ENCODE measurements at places on chromosomes 1 and 21.

GRCh38 chr1:184287001-184287400 lies 99.8 kb upstream of the C1orf21 start:
- no peak for DNase-seq

GRCh38 chr1:151060007-151060656 lies at the start of gene MLLT11:
Gene MLLT11 (plus strand): TSS chr1:151060397. CDS start chr1:151067225, 6,828 bp downstream.
- DNase-seq: peak; percentile 71

DNA sequence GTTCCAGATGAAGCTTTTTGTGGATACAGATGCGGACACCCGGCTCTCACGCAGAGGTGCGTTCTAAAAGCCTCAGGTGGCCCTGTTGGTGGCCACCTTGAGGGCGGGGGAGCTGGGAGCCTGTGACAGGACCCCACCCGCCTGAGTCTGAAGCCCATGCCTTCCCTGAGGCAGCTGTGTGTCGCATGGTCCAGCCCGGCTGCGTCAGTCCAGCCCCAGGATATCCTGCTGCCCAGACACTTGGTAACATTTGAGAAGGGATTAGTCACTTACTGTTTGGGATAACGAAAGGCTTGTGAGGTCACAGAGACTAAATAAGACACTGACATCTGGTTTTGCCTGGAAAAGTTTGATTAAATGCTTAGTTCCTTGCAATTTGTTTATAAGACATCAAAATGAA lies 68.9 kb downstream of the UCK2 start:
- no peak for DNase-seq

GRCh38 chr1:181516706-181517105 lies 33.4 kb downstream of the CACNA1E start:
- DNase-seq: no peak

DNA sequence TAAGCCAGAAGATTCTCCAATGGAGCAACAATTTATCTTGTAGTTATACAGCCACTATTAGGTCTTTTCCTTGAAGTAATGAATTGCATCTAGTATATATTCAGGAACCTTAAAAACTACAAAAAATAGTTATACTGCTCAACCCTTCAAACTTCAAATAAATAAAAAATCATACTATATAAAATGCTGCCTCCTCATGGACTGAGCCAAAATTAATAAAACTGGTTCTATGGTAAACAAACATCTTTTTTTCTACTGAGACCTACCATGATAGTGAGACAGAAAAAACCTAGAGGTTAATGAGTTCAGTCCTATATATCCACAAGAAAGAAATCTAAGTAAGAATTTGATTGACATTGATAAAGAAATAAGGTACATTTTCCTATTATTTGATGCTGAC lies 67.7 kb downstream of the GPATCH2 start:
- DNase-seq: no peak

DNA sequence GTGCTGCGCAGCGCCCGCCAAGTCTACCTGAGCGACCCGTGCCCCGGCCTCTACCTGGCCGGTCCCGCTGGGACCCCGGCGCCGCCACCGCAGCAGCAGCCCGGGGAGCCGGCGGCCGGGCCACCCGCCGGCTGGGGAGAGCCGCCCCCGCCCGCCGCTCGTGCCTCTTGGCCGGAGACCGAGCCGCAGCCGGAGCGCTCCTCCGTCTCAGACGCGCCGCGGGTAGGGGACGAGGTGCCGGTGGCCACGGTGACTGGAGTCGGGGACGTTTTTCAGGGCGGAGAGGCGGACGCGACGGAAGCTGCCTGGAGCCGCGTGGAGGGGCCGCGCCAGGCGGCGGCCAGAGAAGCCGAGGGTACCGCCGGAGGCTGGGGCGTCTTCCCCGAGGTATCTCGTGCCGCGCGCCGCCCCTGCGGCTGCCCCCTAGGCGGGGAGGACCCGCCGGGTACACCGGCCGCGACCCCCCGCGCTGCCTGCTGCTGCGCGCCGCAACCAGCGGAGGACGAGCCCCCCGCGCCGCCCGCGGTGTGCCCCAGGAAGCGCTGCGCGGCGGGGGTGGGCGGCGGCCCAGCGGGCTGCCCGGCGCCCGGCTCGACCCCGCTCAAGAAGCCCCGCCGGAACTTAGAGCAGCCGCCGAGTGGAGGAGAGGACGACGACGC lies 646 bp downstream of the IER5 start:
- no peak for DNase-seq

DNA sequence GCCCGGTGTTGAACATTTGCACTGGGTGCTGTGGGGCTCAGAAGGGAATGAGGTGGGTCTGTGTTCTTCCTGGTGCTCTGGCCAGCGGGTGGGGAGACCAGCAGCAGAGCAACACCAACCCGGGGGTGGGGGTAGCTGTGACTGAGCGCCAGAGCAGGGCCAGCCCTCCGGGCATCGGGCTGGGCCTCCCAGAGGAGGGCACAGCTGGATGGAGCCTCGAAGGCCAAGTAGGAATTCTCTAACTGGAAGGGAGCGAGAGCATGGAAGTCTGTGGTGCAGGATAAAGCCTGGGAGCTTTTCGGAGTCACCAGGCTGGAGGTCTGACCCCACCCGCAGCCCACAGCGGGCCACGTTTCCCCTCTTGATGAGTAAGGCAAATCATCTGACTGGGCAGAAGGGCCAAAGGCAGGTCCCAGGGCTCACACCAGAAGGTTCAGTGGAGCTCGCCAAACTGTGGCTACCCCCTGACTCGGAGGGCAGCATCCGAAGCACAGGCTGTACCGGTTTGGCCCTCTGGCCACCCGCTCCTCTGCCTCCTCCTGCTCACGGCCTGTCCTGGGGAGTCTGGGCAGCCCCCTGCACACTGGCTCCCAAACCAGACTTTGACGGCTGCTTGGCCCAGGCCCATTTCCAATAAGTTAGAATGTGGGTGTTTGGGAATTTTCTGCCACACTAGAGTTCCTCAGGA lies 18.8 kb downstream of the SLC1A7 start:
- no peak for DNase-seq

- no peak for DNase-seq
These were observed 451.1 kb downstream of the RWDD3 start for GRCh38 chr1:95685081-95685480.

- DNase-seq: no peak
These were observed 14.1 kb downstream of the RUNX3 start for GRCh38 chr1:24915816-24916602.

GRCh38 chr1:17687145-17687544 lies 68.0 kb upstream of the ACTL8 start:
- no peak for DNase-seq

- DNase-seq: no peak
These were observed 44.8 kb downstream of the ACP6 start for GRCh38 chr1:147625362-147625995.

Measured in activated CD8-positive, alpha-beta memory T cell treated with anti-CD3 and anti-CD28 coated beads for 24 hours (primary cell).